ENCODE measurements at places on chromosomes 2 and 18.

DNA sequence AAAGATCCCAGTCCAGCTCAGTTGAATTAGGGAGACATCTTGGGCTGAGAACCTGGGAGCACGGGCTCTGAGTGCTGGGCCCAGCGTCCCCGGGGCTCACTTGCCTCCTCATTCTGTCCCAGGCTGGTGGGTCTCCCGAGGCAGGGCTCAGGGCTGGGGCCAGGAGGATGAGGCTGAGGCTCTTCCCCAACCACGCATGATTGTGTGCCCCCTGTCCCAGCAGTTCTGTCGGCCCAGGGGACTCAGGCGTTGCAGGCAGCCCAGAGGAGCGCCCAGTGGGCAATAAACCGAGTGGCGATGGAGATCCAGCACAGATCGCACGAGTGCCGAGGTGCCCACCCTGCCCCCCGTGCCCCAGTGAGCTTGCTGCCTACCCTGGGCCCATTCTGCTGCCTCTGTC is 910 bp downstream of the PRSS56 start:
- no peak for DNase-seq

DNA sequence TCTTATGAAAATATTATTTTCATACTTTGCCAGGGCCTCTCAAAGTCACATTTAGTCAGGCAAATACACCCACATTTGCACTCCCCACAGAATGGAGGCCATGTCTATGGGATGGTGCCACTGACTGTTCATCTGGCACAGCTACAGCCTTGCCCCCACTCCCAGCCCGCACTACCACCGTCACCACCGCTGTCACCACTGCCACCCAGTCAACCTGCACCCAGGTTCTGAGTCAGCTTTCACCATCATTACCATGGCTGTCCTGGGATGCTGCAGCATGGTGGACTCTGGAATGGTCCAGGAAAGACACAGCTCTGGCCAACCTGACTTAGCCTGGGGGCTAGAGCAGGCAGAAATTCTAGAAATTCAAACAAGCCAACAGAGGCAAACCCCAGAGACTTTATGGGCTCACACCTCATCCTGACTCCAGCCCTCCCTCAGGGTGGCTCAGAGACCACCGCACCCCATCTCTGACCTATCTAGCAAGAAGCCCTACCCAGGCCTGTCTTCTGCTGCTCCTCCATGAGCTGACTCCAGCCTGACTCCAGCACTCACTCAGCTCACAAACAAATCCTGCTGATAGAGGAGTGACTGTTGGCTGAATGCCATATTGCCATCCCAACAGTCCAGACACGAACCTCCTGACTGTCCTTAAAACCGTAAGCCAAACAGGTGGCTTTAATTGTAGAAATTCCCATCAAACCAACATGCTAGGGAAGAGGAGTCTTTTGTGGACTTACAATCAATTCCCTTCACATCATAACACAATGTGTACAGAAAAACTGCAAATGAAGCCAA is 28.0 kb downstream of the DNER start:
- peak; percentile 86 for DNase-seq

DNA sequence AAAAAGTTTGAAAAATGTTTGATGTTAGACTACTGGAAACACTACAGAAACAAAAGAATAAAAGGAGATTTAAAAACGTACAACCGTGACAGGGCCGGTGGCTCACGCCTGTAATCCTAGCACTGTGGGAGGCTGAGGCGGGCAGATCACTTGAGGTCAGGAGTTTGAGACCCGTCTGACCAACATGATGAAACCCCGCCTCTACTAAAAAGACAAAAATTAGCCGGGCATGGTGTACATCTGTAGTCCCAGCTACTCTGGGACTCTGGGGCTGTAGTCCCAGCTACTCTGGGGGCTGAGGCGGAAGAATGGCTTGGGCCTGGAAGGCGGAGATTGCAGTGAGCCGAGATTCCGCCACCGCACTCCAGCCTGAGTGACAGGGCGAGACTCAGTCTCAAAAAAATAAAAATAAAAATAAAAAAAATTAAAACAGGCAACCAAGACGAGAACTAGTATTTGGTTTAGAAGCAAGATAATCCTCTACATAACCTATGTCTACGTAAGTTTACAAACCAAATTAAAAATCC is 5.8 kb downstream of the SP3 start:
- DNase-seq = no peak

GRCh38 chr2:59756150-59756549 is 797.3 kb downstream of the BCL11A start:
- no peak for DNase-seq

- DNase-seq = no peak
Measured at GRCh38 chr2:239268082-239268481, 132.7 kb downstream of the HDAC4 start.
